Daoy (cell line): ENCODE measurements at places on chromosomes 7 and 10. TPM values are rescaled to one million over a fixed set of nuclear protein-coding genes. Genes with fewer than 3 reads are reported as not detected.

- peak; percentile 31 for DNase-seq
Measured at GRCh38 chr10:43260117-43260761, 6.6 kb downstream of the RASGEF1A start.

DNA sequence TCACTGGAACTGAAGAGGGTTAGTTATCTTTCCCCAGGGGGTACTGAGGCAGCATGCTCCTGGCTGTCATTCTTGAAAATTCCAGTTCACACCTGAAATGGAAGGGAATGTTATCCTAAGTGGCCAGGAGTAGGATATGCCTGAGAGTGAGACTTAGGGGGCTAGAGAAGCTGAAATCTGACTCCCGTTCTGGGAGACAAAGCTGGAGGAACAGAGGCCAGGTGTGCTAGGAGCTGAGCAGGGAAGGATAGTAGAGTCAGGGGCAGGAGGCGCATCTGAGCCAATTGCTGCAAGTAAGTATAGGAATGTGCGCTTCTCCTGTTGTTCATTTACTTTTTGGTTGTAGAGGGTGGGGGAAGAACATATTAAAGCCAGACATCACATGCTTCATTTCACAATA, 58.1 kb upstream of the KIAA1217 start:
- no peak for DNase-seq

The SEMA3D gene
- total RNA-seq, result 0.95 and 1.8 TPM in 2 replicates

GRCh38 chr7:101527844-101528667, 101.0 kb downstream of the MYL10 start:
- peak; percentile 86 for DNase-seq

DNA sequence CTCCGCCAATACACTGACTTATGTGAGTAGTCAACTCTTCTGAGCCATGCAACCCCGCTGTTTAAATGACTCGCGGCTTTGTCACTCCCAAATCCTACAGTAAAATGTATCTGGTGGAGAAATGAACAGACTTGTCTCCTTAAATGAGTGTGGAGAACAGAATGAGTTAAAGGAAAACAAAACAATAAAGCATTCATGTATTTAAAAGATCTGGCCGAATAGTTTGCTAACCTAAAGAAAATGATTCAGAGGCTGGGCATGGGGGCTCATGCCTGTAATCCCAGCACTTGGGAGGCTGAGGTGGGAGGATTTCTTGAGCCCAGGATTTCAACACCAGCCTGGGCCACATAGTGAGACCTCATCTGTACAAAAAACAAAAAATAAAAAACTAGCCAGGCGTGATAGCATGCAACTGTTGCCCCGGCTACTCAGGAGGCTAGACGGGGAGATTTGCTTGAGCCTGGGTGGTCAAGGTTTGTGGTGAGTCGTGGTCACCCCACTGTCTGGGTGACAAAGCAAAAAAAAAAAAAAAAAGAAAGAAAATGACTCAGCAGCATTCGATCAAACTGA, 86.5 kb upstream of the PFKP start:
- DNase-seq, result peak; percentile 54

DNA sequence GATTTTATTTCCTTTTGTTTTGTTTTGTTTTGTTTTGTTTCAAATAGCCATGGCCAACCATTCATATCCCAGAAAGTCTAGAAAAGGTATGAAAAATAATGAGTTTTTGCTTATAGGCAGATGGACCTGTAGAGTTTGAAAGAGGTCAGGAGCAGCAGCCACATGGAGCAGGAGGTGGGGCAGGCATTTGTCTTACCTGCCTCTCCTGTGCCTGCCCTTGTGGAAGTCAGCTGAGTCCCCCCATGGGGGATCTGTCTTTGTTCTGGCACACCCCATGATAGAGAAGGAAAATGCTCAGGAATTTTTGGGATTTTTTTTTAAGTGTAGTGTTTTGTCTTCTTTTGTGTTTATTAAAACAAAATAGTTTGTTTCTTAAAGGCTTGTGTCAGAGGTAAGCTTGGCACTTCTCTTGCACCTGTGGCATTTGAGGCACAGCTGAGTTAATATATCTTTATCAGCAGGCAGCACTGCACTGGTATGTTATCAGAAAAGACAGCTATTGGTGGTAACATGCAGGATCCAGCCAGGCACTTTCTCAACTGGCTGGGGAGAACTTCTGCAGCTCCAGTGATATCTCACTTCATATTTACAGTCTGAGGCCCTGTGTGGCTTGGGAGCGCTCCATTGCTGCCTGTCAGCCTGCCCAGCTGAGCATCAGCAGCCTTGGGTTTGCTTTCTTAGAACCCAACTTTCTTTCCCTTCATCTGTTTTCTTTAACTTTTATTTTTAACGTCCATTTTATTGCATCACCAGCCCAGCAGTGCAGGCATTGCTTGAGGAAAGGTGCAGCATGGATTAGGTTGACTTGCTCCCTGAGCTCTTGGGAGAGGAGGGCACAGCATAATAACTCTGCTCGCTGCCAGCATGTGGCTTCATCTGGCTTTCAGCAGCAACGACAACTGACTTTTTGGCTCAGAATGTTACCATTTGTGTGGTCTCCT, 44.4 kb downstream of the LRRC4 start:
- DNase-seq, result no peak

The KCND2 gene
- not detected in 2 replicates for total RNA-seq

DNA sequence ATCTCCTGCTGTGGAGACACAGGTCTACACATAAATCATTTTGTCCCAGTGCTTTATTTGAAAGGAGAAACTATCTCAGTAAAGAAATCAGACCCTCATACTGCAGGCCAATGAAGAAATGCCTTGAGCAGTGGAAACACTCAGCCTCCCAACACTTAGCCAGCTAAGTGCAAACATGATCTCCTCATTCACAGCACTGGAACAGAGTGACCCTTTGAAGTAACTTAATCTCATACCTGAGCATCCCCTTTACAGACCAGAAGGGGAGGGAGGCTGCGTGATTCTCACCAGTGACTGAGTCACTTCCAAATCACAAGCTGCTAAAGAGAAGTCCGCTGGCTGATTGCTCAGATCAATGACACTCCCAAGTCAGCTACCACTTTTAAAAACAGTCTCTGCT, 4.5 kb downstream of the CHST15 start:
- peak; percentile 22 for DNase-seq

The DRGX gene
- total RNA-seq, result not detected in 2 replicates

- no peak for DNase-seq
Measured at GRCh38 chr7:3787717-3788264, 486.7 kb downstream of the SDK1 start.

The PLEKHS1 gene
- total RNA-seq, result not detected in 2 replicates

The SEMA3C gene
- total RNA-seq, result 63.5 and 123 TPM in 2 replicates

GRCh38 chr7:80105701-80106408, 28.8 kb upstream of the GNAI1 start:
- DNase-seq, result no peak

- no peak for DNase-seq
Measured at GRCh38 chr7:111650456-111650999, 88.2 kb upstream of the IMMP2L start.

- DNase-seq, result no peak
Measured at GRCh38 chr7:80243425-80243824, 108.8 kb downstream of the GNAI1 start.

DNA sequence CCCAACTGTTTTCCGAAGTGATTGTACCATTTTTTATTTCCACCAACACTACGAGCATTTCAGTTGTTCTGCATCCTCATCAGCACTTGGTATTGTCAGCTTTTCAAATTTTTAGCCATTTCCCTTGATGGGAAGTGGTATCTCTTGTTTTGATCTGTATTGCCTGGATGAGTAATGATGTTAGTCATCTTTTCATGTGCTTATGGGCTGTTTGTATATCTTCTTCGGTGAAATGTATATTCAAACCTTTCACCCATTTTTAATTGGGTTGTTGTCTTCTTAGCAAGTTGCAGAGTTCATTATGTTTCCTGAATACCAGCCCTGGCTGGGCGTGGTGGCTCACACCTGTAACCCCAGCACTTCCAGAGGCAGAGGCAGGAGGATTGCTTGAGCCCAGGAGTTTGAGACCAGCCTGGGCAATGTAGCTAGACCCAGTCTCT, 22.1 kb downstream of the CLIP2 start:
- no peak for DNase-seq

DNA sequence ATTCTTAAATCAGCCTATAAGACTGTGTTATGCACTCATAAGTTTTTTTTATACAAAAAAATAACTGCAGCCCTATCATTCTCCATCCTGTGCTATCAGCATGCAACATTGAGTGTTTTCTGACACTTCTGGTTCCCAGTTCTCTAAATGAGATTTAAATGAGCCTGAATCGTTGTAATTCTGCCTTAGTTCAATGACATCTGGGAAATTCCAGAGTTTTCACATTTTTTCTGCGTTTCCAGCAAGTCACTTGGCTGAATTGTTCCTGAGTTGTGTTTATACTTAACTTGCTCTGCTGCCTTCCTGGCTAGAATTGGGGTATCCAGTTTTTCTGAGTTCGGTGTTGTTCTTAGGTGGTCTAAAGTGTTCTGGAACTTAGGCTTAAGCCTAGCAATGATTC, 636.1 kb upstream of the FZD8 start:
- DNase-seq, result no peak

- DNase-seq, result no peak
Measured at GRCh38 chr10:113059371-113059780, 109.3 kb downstream of the TCF7L2 start.

GRCh38 chr7:143954135-143954534, 509 bp upstream of the OR2F1 start:
- no peak for DNase-seq

The PRRT4 gene
- total RNA-seq, result not detected in 2 replicates

DNA sequence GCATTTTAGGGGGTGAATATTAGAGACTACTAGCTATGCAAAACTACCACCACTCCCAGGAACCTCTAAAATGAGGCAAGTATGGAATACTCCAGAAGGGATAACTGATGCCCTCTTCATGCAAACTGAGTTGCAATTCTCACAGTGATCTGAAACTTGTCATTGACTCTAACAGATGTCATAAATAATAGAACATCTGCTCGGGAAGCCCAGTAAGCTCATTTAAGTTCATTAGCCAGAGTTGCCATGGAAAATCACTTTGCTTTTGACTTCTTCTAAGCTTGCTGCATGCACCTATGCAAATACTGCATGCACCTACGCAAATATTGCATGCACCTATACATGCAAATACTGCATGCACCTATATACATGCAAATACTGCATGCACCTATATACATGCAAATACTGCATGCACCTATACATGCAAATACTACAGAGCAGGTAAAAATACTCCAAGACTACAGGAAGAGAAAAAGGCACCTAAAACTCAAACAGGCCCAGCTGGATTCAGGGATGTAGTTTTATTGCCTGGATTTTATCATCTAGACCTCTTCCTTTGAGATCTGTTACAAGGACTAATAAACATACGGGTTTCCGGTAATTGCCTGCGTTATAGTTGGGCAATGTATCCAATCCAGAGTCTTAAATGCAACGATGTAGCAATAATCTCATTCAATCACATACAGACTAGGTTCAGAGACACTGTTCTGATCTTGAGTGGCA, 1061.1 kb upstream of the AUTS2 start:
- no peak for DNase-seq

The PEX1 gene
- 8.4 and 8.7 TPM in 2 replicates for total RNA-seq

The LRRD1 gene
- total RNA-seq, result 0.17 TPM in 1 of 2 replicates, not detected in the other

DNA sequence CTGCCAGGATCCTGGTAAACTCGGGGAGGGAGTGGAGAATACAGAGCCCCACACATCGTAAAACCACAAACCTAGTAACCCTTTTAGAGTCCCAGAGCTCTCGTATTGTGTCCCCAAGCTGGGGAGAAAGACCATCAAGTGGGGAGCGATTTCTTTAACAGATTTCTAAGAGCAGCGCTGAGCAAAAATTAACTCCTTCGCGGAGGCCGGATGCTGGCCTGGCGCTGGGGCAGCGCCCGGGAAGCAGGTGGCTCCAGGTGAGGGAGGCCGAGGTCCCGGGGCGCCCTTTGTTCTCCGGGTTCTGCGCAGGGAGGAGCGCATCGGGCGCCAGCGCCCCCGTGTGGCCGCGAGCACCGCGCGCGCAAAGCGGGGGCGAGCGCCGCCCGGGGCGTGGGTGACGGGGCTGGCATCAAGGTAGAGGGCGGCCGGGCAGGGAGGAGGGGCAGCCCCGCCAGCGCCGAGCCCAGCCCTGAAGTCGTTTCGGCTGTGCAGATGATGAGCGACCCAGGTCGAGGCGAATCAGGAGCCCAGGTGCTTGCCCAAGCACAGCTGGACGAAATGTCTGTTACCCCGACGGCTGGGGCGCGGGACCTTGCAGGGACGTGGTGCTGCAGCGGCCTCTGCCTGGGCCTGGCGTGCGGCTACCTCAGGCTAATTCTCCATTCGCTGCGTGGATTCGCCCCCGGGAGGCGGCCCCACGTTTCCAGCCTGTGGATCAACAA, 10.4 kb upstream of the FGFR2 start:
- DNase-seq, result peak; percentile 49

DNA sequence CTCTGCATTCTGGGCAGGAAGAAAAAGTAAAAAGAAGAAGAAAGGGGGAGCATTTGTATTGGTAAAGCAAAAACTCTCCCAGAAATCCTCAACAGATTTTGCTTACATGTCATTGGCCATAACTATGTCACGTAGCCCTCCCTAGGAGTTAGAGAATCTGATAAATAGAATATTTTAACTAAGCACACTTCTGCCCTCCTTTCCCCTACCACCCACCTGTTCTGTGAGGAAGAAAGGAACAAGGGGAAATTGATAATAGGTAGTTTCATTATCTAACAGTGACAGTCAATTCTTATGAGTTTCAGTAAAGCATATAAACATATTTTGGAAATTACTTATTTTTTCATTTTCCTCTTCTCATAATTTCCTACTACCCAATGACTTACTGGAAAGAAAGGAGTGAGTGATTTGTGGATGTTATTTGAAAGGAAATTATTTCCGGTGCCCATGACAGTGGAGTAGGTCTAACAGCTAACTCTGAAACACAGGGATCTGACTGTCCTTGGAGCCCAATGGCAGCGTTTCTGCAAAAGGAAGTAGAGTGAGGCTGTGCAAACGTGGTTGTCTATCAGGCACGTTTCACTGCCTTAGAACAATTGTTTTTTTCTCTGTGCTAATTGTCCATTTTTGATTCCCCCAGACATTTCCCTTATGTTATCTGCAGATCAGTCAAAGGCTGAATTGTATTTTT, 128.6 kb upstream of the MDFIC start:
- no peak for DNase-seq

The SLC29A4 gene
- total RNA-seq, result 0.36 and 1.4 TPM in 2 replicates

DNA sequence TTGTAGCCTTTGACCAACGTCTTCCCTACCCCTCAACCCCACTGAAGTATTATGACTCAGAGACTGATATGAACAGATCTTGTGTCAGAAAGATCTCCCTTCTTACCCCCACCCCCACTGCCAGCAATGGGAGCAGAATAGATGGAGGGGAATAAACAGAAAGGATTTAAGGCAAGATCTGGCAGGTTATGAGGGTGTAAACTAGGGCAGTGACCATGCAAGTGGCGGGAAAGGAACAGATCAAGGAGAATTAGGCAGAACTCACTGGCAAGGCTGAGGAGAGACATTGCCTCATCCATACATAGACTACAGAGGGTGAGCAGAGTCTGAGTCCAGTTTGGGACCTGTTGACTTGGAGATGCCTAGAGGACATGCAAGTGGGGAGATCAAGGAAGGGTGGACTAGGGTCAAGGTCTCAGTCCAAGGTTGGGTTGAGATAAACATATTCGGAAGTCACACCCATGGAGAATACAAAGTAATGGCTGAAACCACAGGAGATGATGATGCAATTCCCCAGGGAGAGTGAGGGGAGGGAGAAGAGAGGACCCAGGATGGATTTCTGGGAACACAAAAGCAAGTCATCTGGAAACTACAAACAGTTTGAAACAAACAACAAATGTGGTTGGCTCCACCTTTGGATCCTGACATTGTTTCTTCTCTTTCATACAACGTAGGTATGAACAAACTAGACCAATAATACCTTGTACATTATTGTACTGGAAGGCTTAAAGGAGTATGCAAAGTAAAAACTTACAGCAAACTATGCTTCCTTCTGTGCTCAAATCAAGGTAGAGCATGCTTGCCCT, 44.9 kb upstream of the IL6 start:
- no peak for DNase-seq
